ENCODE measurements at places on chromosomes 7 and 10. TPM values are rescaled to one million over a fixed set of nuclear protein-coding genes. Genes with fewer than 3 reads are reported as not detected.

- no peak overlapping the region for H3K4me3 ChIP-seq
- no peak for DNase-seq
- no peaks in the 10 kb centered on the region for H3K36me3 ChIP-seq
Measured at GRCh38 chr7:29282819-29283414, 88.3 kb downstream of the CHN2 start.

DNA sequence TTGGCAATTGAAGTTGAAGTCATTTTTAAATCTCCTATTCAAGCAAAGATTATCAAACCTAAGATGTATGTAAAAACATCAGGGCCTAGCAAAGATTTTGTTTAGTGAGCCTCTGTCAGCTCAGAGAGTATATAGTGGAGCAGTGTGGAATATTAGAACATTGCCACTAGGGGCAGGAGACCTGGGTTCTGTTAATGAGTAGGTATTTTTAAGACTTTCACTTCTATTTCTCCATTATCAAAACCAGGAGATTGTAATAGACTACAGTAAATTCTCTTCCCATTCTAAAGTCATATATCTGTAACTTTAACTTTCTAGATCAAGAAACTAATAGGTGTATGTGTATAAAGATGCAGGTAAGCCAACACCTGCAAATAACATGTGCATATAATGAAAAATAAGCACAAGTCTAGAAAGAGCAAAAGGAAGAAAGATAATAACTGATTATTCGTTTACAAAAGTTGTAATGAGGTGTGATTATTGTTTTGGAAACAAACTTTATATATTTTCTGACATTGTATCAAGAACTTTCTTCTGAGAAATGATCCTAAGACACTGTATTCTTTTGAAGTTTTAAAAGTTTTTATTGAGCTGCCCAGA lies 64.4 kb downstream of the KCND2 start:
- no peaks in the 10 kb centered on the region for H3K27me3 ChIP-seq
- H3K27ac ChIP-seq, result no peak overlapping the region
- no peaks in the 10 kb centered on the region for H3K4me1 ChIP-seq
- no peak for DNase-seq

DNA sequence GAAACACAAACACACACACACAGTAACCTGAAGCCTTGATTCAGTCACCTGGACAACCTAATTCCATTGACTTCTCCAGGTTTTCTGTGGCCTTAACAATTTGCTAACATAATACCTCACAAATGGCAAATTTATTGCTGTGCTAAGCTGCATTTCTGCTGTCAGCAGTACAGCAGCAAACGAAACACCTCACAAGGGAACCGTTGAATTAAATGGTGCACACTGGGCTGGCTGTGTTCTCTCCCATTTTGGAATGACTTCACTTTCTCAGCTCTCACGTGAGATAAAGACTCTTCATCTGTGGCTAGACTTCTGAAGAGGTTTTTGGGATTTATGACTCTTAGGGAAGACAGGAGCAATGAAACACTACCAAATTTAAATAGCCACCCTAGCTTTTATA lies 152.5 kb downstream of the GPR158 start:
- H3K4me3 ChIP-seq, result no peak overlapping the region
- DNase-seq, result no peak
- no peaks in the 10 kb centered on the region for H3K4me1 ChIP-seq
- H3K27ac ChIP-seq, result no peak overlapping the region
- no peaks in the 10 kb centered on the region for H3K36me3 ChIP-seq
- no peaks in the 10 kb centered on the region for H3K27me3 ChIP-seq

- no peaks in the 10 kb centered on the region for H3K36me3 ChIP-seq
- no peaks in the 10 kb centered on the region for H3K4me1 ChIP-seq
- no peak overlapping the region for H3K4me3 ChIP-seq
- no peak for DNase-seq
Measured at GRCh38 chr10:73931767-73932619, 21.1 kb downstream of the PLAU start.

GRCh38 chr7:22350466-22351328 lies 6.3 kb downstream of the RAPGEF5 start:
- DNase-seq, result no peak
- no peaks in the 10 kb centered on the region for H3K4me1 ChIP-seq
- H3K27me3 ChIP-seq, result no peaks in the 10 kb centered on the region
- no peak overlapping the region for H3K4me3 ChIP-seq

GRCh38 chr10:42888504-42889095 lies 106.0 kb downstream of the BMS1 start:
- no peaks in the 10 kb centered on the region for H3K36me3 ChIP-seq
- H3K4me3 ChIP-seq, result no peak overlapping the region
- no peaks in the 10 kb centered on the region for H3K27me3 ChIP-seq
- H3K27ac ChIP-seq, result no peak overlapping the region

NT5C3A gene
- 50.2 TPM for total RNA-seq

VGF gene
- total RNA-seq, result not detected

NEURL1 gene
- 3.8 TPM for total RNA-seq

JCAD gene
- 48.8 TPM for total RNA-seq

All from uterus (tissue), 4 donors.